CD4-positive, alpha-beta T cell (primary cell): ENCODE measurements at places on chromosomes 12 and 14.

DNA sequence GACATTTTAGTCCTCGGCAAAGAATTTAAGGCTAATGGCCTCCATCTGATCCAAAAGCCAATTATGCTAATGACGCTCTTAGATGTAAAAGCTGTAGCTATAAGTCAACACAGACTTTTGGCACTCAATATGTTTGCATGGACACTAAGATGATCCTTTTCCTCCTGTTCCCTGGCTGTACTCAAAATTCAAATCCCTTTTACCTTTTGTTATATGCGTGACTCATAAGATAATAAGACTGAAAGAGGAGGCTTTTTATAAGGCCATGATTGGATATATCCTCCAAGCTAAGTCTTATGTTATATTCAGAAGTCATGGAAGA lies 89.8 kb downstream of the PDZRN4 start:
- no peaks in the 10 kb centered on the region for H3K4me1 ChIP-seq
- no peak overlapping the region for H3K4me3 ChIP-seq
- DNase-seq: no peak
- no peaks in the 10 kb centered on the region for H3K36me3 ChIP-seq
- peaks cover 6% of the 10 kb centered on the region for H3K27me3 ChIP-seq

GRCh38 chr12:31210541-31210940 lies 115.4 kb downstream of the SINHCAF start:
- H3K27me3 ChIP-seq: no peaks in the 10 kb centered on the region
- no peak overlapping the region for H3K4me3 ChIP-seq
- H3K4me1 ChIP-seq: no peaks in the 10 kb centered on the region

DNA sequence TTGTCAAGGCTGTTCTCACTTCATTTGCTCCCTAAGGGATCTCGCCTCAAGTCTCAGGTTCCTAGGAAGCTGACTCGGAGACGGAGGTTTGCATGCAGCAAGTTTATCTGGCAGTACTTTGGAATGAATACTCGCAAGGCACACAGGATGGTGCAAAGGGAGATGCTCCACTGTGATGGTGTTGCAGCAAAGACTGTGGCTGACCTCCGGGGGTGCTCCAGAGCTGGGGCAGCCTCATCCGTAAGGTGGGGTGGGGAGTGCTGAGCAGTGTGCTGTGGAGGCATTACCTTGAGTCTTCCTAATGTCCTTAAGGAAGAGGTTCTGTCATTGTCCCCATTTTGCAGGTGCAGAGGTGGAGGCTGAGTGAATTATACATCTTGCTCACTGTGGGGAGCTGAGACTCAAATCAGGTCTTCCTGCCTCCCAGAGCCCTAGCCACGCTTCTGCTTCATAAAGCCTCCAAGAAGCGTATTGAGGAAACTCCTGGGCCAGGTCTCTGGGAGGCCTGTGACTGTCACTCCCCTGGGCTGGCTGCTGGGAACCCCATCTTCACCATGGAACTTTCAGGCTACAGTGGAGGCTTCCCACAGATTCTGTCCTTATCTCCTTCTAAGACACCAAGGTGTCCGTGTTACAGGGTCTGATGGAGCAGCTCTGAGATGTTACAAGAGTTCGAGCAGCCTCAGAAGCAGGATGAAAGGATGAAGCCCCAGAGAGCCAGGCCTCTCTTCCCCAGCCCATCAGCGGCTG lies 39.5 kb downstream of the GALNT16 start:
- no peak overlapping the region for H3K27ac ChIP-seq
- H3K36me3 ChIP-seq: no peaks in the 10 kb centered on the region
- peaks cover 5% of the 10 kb centered on the region for H3K27me3 ChIP-seq
- H3K4me1 ChIP-seq: no peaks in the 10 kb centered on the region

DNA sequence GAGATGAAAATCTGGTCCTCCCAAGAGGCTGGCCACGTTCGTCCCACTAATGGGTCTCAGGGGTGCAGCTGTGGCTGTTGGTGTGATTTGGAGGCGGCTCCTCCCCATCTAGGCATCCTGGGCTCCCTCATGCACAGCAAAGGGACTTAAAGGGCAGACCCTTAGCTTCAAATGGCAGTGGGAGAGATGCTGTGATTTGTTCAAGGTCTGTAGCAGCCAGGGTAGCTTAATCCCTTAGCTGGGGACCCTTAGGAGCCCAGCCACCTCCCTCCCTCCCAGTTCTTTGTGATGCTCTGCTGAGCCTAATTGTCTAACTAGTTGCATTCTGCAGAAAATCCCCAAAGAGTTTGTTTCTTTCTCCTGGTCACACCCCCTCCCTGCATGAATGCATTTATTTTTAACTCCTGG lies 18.3 kb downstream of the DYRK4 start:
- H3K27me3 ChIP-seq: no peaks in the 10 kb centered on the region
- no peaks in the 10 kb centered on the region for H3K4me1 ChIP-seq
- no peak overlapping the region for H3K4me3 ChIP-seq
- H3K27ac ChIP-seq: no peak overlapping the region

DNA sequence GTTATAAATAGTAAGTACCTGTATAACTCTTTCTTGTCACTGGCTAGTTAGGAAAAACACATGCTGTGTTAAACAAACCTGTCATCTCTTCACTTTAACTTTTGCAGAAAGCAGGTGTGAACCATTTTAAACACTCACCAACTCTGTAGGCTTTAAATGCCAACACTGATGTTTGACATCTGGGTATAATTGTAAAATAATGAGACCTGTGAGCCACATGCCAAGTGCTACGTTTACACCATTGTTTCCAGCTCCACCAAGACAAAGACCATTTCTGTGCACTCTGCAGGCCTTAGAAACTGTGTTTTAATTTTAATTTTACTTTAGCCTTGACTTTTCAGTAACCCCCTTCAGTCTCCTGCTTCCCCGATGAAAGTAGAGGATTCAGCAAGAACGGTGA lies 11.0 kb downstream of the TPH2 start:
- H3K4me1 ChIP-seq: no peaks in the 10 kb centered on the region
- DNase-seq: no peak
- H3K36me3 ChIP-seq: no peaks in the 10 kb centered on the region
- no peaks in the 10 kb centered on the region for H3K27me3 ChIP-seq
- H3K27ac ChIP-seq: no peak overlapping the region
- H3K4me3 ChIP-seq: no peak overlapping the region

GRCh38 chr12:49789992-49790391 lies 38.2 kb downstream of the NCKAP5L start:
- no peak overlapping the region for H3K4me3 ChIP-seq
- H3K4me1 ChIP-seq: no peaks in the 10 kb centered on the region
- H3K36me3 ChIP-seq: no peaks in the 10 kb centered on the region
- H3K27ac ChIP-seq: no peak overlapping the region
- no peak for DNase-seq

GRCh38 chr14:92670160-92670559 lies 78.3 kb downstream of the LGMN start:
- H3K27ac ChIP-seq: peak overlapping the region; percentile 14
- DNase-seq: no peak
- H3K36me3 ChIP-seq: peaks cover 80% of the 10 kb centered on the region
- H3K4me3 ChIP-seq: no peak overlapping the region
- H3K27me3 ChIP-seq: no peaks in the 10 kb centered on the region

- peaks cover 50% of the 10 kb centered on the region for H3K36me3 ChIP-seq
- no peaks in the 10 kb centered on the region for H3K27me3 ChIP-seq
- no peak overlapping the region for H3K27ac ChIP-seq
- no peak overlapping the region for H3K4me3 ChIP-seq
- DNase-seq: no peak
These were observed 24.0 kb downstream of the TTC9 start for GRCh38 chr14:70665448-70666360.

GRCh38 chr12:65187665-65188064 lies 18.3 kb downstream of the LEMD3 start:
- H3K4me3 ChIP-seq: no peak overlapping the region
- DNase-seq: no peak
- no peak overlapping the region for H3K27ac ChIP-seq
- H3K27me3 ChIP-seq: no peaks in the 10 kb centered on the region

DNA sequence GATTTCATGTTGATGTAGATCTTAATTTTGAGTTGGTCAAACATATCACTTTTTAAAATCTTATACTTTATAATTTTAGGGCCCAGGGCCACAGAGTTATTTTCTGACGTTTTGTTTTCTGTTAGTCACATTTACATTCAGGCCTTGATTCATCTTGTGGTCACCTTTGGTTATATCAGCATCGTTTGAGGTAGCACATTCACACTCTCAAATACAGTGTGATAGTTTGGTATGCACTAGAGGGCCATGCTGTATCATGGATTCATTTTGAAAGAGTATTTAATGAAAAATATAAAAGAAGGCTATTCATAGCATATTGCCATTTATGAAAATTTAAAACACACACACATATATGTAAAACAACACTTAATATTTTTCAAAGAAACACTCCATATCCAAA lies 274.6 kb downstream of the RAD51B start:
- no peaks in the 10 kb centered on the region for H3K4me1 ChIP-seq
- H3K27ac ChIP-seq: no peak overlapping the region
- no peak for DNase-seq

DNA sequence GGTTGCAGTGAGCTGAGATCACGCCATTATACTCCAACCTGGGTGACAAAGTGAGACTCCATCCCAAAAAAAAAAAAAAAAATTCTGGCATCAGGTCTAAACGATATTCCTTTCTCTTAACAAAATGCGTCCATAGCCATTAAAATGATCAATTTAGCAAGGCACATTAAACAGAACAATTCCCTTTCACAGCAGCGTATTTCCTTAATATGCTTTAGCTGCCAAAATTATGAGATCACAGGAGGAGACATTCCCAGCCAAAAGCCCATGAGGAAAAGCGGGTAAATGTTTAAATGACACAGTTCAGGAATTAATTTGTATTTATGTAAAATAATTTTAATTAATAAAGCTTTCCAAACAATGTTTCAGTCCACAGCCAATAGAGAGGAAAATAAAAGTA lies 43.0 kb upstream of the SELPLG start:
- H3K27me3 ChIP-seq: no peaks in the 10 kb centered on the region
- H3K4me1 ChIP-seq: no peaks in the 10 kb centered on the region
- no peak for DNase-seq
- no peak overlapping the region for H3K4me3 ChIP-seq
- no peak overlapping the region for H3K27ac ChIP-seq
- H3K36me3 ChIP-seq: no peaks in the 10 kb centered on the region

DNA sequence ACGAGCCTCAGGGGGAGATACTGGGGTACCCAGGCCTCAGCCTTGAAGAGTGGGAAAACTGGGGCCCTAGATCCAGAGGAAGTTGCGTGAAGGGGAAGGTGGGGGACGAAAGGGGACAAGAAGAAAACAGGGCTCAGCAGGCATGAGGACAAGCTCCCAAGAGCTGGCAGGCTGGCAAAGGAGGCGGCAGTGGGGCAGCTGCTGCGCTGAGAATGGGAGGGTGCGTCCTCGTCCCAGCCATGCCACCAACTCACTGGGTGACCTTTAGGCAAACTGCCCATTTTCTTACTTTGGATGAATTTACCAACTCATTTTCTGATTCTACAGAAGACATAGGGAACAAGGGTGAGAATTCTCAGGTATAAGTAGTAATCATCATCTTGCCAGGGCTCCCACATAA lies 133.6 kb downstream of the TTC7B start:
- no peak overlapping the region for H3K27ac ChIP-seq
- H3K4me3 ChIP-seq: no peak overlapping the region

DNA sequence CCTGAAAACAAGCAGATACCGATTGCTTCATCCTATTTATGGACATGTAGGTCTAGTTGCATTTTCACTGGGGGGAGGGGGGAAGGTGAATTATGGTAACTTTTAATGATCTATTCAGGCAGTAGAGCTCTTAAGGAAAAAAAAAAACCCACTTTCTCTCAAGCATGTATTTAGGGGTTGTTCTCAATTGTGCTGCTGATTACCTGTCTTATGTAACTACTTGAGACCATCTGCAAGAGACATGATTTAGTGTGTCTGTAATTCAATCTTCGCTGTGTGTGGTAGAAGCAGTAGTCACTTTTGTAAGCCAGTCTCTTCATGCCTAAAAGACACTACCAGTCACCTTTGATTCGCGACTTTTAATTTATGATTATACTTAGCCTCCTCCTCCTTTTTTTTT lies 8.9 kb downstream of the CALM1 start:
- no peak overlapping the region for H3K4me3 ChIP-seq
- DNase-seq: no peak
- H3K27ac ChIP-seq: no peak overlapping the region
- peaks cover 67% of the 10 kb centered on the region for H3K36me3 ChIP-seq

- peak within 1 kb of the TSS; percentile 67 for H3K4me3 ChIP-seq
- no peak within 1 kb of the TSS for H3K27ac ChIP-seq
- peaks cover 23% of the 10 kb centered on the region for H3K4me1 ChIP-seq
- peak; percentile 13 for DNase-seq
- no peaks in the 10 kb centered on the region for H3K36me3 ChIP-seq
These were observed at the start of gene RILPL1 for GRCh38 chr12:123533672-123534643. Gene RILPL1, minus strand, starts transcription at chr12:123533719. Its CDS starts 237 bp downstream, at chr12:123533482.

DNA sequence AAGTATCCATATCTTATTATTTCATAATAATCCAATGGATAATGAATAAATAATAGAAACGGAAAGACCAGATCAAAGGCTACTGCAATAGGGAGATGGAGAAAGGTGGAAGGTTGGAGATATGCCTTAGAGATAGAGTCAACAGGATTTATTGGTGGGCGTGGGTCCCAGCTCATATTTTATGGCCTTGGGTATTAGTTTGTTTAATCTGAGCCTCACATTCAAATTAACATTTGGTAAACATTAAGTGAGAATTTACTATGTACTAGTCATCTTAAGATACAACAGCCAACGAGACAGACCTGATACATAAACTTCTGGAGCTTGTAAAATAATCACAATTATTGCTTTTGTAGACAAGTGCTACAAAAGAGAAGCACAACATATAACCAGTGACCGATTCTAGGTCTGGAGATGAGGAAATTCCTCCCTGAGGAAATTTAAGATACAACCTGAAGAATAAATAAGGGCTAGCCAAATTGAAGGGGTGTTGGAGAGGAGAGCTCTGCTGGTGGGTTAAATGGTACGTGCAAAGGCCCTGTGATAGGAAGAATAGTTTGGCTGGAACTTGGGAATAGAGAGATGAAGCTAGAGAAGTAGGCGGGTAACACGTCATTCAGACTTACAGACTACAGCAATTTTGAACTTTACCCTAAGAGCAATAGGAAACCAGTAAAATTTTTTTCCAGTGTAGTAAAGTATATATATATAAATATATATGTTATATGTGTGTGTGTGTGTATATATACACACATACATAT lies 16.1 kb downstream of the LTBR start:
- no peak overlapping the region for H3K4me3 ChIP-seq
- H3K4me1 ChIP-seq: no peaks in the 10 kb centered on the region
- H3K27me3 ChIP-seq: no peaks in the 10 kb centered on the region
- no peak for DNase-seq
- H3K36me3 ChIP-seq: no peaks in the 10 kb centered on the region

- no peak overlapping the region for H3K4me3 ChIP-seq
- peaks cover 17% of the 10 kb centered on the region for H3K27me3 ChIP-seq
- H3K4me1 ChIP-seq: peaks cover 12% of the 10 kb centered on the region
- DNase-seq: no peak
These were observed 1164.0 kb downstream of the TMEM121 start for GRCh38 chr14:106690333-106690891.

GRCh38 chr14:55221186-55221585 lies 29.8 kb upstream of the DLGAP5 start:
- no peaks in the 10 kb centered on the region for H3K4me1 ChIP-seq
- H3K36me3 ChIP-seq: no peaks in the 10 kb centered on the region
- no peaks in the 10 kb centered on the region for H3K27me3 ChIP-seq
- no peak for DNase-seq
- no peak overlapping the region for H3K4me3 ChIP-seq

- no peak overlapping the region for H3K27ac ChIP-seq
- no peaks in the 10 kb centered on the region for H3K36me3 ChIP-seq
- no peak for DNase-seq
- no peak overlapping the region for H3K4me3 ChIP-seq
These were observed 215.0 kb downstream of the TBX5 start for GRCh38 chr12:114190971-114191370.
